HAP-1 (cell line): ENCODE measurements at places on chromosomes 7 and 10.
A peak's percentile ranks its signal among the peaks of the same experiment; 100 is the strongest.

- DNase-seq: no peak
These were observed 649.1 kb downstream of the INHBA start for GRCh38 chr7:41053820-41054219.

GRCh38 chr10:71159892-71160291 is 52.5 kb upstream of the UNC5B start:
- DNase-seq: no peak

GRCh38 chr7:1555046-1555812 is 776 bp downstream of the TMEM184A start:
- no peak for DNase-seq

DNA sequence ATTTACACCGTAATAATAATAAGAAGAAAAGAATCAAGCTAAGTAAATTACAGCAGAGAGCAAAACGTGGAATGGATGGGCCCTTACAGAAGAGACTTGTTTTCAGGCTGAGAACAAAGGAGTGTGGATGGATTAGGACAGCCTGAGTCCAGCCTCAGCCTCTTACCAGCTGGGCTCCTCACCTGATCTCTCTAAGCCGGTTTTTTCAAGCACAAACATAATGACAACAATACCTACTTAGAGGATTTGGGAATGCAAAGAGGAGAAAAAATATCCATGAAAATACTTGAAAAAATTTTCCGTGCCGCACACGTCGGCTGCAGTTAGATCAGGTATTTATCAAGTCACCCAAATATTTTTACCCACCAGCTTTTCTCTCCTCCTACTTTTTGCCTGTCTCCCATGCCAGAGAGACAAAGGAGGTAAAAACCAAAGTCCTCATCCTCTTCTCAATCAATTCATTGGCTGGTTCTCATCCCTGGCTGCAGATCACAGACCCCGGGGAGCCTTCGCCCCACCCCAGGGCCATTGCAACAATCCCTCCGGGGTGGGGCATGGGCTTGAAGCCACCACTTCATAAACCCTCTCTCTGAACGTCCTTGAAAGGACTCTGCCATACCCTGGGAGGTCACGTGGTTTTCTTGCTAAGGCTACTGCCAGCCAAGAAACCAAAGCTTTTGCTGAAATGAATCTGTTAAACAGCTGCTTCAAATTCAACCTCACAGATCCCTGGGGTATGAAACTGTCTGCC is 29.7 kb upstream of the GTF2I start:
- DNase-seq: peak; percentile 100
